PC-3 (cell line): ENCODE measurements at places on chromosomes 12 and 14. TPM values are rescaled to one million over a fixed set of nuclear protein-coding genes. Genes with fewer than 3 reads are reported as not detected.

Gene SOAT2
- 0.07 and 0.86 TPM in 2 replicates for total RNA-seq

Gene LIMA1
- total RNA-seq = 45.1 and 58.2 TPM in 2 replicates

Gene ALDH1L2
- total RNA-seq = 0.15 and 0.40 TPM in 2 replicates

Gene PRH2
- total RNA-seq = not detected in 2 replicates

Gene SH2B3
- 12.9 and 34.6 TPM in 2 replicates for total RNA-seq
